ENCODE measurements at places on chromosomes 1 and 21. TPM values are rescaled to one million over a fixed set of nuclear protein-coding genes. Genes with fewer than 3 reads are reported as not detected.

PLXNA2 gene
- 0.72 TPM for total RNA-seq

RASAL2 gene
- 19.2 TPM for total RNA-seq

GPN2 gene
- 10.6 TPM for total RNA-seq

CELA2B gene
- not detected for total RNA-seq

ACTN2 gene
- under 0.01 TPM for total RNA-seq

SERPINC1 gene
- total RNA-seq = not detected

TTC39A gene
- total RNA-seq = 0.72 TPM

TAS1R1 gene
- total RNA-seq = not detected
